H1 (cell line): ENCODE measurements at places on chromosomes 3 and 15.
A peak's percentile ranks its signal among the peaks of the same experiment; 100 is the strongest.

- no peaks in the 10 kb centered on the region for H3K36me3 ChIP-seq
- no peak for DNase-seq
- no peak overlapping the region for H3K4me3 ChIP-seq
These were observed 399.8 kb downstream of the SHQ1 start for GRCh38 chr3:72448375-72448823.

- DNase-seq = no peak
- peaks cover 38% of the 10 kb centered on the region for H3K4me1 ChIP-seq
- no peak overlapping the region for H3K27ac ChIP-seq
- no peaks in the 10 kb centered on the region for H3K36me3 ChIP-seq
These were observed 51.8 kb downstream of the IQSEC1 start for GRCh38 chr3:13021141-13022114.

DNA sequence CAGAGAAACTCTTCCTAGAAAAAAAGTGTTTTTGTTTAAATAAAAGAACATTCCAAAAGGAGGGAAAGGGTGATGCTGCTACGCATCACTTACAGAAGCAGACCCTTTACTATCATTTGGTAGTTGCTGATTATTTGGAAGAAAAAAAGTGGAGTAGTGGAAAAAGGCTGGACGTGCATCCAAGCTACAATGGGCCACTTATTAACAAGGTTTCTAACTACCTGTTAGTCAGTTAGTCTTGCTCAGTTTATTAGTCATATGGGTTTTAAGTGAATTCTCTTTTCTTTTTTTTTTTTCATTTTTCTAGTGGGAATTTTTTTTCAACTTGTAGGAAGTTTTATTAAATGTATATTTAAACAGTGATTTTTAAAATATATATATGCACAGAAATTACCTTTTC, 866.0 kb downstream of the MCTP2 start:
- H3K36me3 ChIP-seq = no peaks in the 10 kb centered on the region
- H3K4me3 ChIP-seq = no peak overlapping the region
- H3K27me3 ChIP-seq = no peaks in the 10 kb centered on the region
- DNase-seq = no peak

- peaks cover 13% of the 10 kb centered on the region for H3K4me1 ChIP-seq
- peaks cover 92% of the 10 kb centered on the region for H3K27me3 ChIP-seq
- H3K4me3 ChIP-seq = peak within 1 kb of the TSS; percentile 41
- no peak within 1 kb of the TSS for H3K27ac ChIP-seq
These were observed at the start of gene DLL4 for GRCh38 chr15:40928821-40929659. TSS of gene DLL4 (plus strand) at chr15:40929340. CDS start at chr15:40929669, 329 bp downstream.

- no peaks in the 10 kb centered on the region for H3K36me3 ChIP-seq
- H3K27ac ChIP-seq = no peak overlapping the region
- no peaks in the 10 kb centered on the region for H3K27me3 ChIP-seq
- no peaks in the 10 kb centered on the region for H3K4me1 ChIP-seq
These were observed 196.2 kb downstream of the CHST2 start for GRCh38 chr3:143315766-143316165.

DNA sequence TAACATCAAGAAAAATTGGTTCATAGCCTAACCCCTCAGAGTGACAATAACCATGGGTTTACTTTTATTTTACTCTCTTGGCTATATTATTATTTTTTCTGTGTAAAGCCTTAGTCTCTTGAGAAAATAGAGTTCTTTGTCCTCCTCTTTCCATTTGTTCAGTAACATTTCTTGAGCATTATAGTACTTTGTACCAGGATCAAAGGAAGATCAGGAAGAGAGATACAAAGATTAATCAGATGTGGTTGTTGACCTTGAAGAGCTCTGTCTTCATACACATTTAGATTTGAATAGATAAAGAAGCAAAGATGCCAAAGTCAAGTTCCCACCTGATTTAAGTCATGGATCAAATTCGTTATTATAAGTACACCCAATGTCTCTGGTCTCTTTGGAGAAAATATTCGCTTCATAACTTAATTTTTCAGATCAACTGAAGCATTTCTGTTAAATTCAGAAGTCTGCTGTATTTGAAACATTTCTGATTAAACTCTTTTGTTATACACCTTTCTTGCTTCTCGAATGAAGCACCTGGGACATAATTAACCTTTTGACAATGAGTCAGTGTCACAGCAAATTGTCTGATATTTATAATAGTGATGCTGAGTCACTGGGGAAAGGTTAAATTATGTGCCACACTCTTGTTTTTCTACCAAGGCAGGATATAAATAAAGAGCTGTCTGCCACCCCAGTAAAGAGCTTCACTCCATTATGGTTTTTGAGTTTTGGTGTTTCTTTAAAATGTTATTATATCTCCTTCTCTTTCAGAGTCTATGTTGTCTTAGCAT, 100.2 kb downstream of the GHSR start:
- H3K27me3 ChIP-seq = no peaks in the 10 kb centered on the region
- H3K36me3 ChIP-seq = peaks cover 32% of the 10 kb centered on the region
- H3K27ac ChIP-seq = no peak overlapping the region
- no peak overlapping the region for H3K4me3 ChIP-seq
- no peak for DNase-seq

DNA sequence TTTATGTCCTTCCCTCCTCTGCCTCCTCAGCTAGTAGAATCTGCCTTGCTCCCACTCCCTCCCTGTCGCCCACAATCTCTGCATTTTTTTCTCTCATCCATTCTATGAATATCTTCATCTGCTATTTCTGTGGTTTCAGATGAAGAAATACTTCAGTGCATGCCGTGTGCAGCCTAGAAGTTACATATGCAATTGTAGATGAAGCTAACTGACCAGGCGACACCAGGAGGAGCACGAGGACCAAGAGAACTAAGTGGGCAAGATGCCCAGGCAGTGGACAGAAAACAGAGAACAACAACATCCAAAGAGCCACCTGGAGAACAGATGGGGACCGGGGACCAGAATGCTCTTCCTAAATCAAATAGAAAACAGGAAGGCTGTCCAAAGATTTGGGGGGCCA, 121.4 kb upstream of the ATP11B start:
- H3K27ac ChIP-seq = no peak overlapping the region
- H3K4me3 ChIP-seq = no peak overlapping the region
- H3K27me3 ChIP-seq = no peaks in the 10 kb centered on the region
- no peaks in the 10 kb centered on the region for H3K4me1 ChIP-seq
- DNase-seq = no peak

DNA sequence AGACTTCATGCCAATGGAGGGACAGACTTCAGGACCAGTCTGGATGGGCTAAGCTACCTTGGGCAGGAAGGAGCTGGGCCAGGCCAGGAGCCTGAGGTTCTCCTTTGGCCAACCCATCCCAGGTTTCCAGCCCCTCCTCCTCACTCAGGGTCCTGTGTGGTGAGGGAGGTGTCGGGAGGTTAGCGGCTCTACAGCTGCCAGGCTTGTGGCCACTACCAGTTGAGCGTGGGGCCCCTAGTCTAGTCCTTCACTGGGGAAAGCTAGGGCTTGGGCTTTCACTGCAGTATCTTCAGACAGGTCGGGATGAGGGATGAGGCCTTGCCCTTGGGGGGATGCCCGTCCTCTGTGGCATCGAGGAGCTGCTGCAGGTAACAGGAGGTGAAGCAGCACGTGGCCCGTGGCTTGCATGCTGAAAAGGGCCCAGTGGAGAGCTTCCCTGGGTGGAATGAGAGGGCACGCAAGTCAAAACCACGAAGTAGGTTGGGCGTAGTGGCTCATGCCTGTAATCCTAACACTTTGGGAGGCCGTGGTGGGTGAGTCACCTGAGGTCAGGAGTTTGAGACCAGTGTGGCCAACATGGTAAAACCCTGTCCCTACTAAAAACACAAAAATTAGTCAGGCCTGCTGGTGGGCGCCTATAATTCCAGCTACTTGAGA, 8.5 kb upstream of the FANCD2 start:
- DNase-seq = no peak
- H3K4me3 ChIP-seq = no peak overlapping the region
- H3K36me3 ChIP-seq = peaks cover 3% of the 10 kb centered on the region; the same call in 1 of the 2 replicates
- no peaks in the 10 kb centered on the region for H3K4me1 ChIP-seq

- H3K4me3 ChIP-seq = no peak overlapping the region
- no peaks in the 10 kb centered on the region for H3K4me1 ChIP-seq
These were observed 24.0 kb downstream of the RMDN3 start for GRCh38 chr15:40731034-40731433.

GRCh38 chr3:117526470-117527079, 817.0 kb downstream of the TUSC7 start:
- no peaks in the 10 kb centered on the region for H3K4me1 ChIP-seq
- DNase-seq = no peak
- H3K27me3 ChIP-seq = no peaks in the 10 kb centered on the region
- no peak overlapping the region for H3K4me3 ChIP-seq
- no peaks in the 10 kb centered on the region for H3K36me3 ChIP-seq

DNA sequence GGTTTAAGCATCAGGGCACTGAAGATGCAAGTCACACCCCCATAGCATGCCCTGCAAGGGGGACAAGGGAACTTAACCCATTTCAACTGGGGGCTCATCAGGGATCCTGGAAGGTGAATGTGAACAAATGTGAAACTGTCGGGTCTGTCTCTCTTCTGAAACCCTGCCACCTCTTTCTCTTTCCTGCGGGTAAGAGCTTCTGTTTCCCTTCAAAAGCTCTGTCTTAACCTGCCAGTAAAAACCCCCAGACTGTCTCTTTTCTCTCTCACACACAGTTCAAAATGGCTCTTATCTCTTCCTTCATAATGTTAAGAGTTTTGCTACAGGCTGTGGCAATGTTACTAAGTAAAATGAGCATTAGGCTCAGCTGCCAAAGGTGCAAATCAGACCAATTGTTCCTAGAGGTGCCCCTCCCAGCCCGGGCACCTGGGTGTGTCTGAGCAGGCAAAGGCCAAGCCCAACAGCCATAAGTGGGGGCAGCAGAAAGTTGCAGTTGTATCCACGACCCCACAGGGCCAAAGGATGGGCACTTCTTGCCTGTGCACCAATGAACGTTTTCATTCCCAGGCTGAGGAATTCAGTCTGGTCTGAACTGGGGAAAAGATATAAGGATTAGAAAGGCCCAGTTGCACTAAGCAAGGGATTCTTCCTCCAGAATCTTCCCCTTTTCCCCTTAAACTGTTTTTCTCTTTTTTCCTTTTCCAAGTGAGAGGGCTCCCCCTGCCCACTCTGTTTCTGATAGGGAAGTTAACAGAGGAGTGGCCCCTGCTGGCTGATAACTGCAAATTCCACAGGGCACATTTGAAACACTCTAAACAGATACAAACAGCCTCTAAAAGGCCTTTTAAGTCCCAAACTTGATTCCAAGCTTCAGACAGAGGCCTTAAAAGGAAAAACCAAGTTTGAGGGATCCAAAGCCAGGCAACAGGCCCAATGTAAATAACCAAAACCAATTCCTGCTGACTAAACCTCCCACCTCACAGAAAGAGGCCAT, 113.8 kb upstream of the EPHA6 start:
- H3K4me1 ChIP-seq = peaks cover 2% of the 10 kb centered on the region; the same call in 1 of the 2 replicates
- H3K27ac ChIP-seq = no peak overlapping the region
- H3K4me3 ChIP-seq = no peak overlapping the region

- H3K27me3 ChIP-seq = no peaks in the 10 kb centered on the region
- no peak overlapping the region for H3K27ac ChIP-seq
- H3K4me1 ChIP-seq = peaks cover 5% of the 10 kb centered on the region; the same call in 1 of the 2 replicates
- H3K4me3 ChIP-seq = no peak overlapping the region
- DNase-seq = no peak
These were observed 89.4 kb upstream of the TJP1 start for GRCh38 chr15:29911705-29912104.

DNA sequence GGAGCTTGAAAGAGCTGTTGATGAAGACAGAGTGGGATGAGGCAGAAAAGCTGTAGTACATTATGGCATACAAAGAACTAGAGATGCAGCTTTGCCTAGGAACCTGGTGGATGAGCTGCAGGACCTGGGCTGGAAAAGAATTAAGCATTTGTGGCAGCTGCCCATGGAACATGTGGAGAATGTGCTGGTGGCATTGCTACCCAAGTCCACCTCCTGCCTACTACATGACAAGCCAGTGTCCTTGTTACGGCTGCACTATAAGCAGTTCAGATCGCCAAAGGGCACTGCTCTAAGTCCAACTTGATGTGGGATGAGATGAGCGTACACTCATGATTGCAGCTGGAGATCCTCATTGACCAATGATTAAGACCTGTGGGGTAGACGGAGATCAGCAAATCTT, 81.1 kb upstream of the ADPGK start:
- no peaks in the 10 kb centered on the region for H3K27me3 ChIP-seq
- H3K27ac ChIP-seq = no peak overlapping the region
- H3K4me1 ChIP-seq = no peaks in the 10 kb centered on the region
- no peak overlapping the region for H3K4me3 ChIP-seq
- DNase-seq = peak; percentile 13
